ENCODE measurements at places on chromosomes 13 and 19.
A peak's percentile ranks its signal among the peaks of the same experiment; 100 is the strongest.

GRCh38 chr19:8686549-8686948 lies 12.0 kb downstream of the ACTL9 start:
- no peak for DNase-seq

- DNase-seq = no peak
Measured at GRCh38 chr19:50402544-50403301, 16.0 kb upstream of the SPIB start.

DNA sequence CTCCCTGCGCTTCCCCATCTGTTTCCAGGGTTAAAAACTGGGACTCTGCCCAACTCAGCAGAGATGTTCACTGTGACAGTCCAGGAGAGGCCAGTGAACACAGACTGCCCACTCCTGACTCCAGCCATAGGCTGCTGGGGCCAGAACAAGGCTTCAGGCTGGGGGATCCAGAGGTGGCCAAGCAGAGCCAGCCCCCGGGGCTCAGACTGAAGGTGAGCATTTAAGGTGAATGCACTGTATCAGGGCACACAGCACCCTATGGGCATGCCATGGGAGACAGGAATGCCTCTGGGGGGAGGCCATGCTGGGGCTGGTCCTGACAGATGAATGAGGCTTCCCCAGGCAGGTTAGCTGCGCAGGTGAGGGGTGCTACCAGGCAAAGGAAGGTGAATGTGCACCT lies 96.4 kb downstream of the TUBA3C start:
- no peak for DNase-seq

DNA sequence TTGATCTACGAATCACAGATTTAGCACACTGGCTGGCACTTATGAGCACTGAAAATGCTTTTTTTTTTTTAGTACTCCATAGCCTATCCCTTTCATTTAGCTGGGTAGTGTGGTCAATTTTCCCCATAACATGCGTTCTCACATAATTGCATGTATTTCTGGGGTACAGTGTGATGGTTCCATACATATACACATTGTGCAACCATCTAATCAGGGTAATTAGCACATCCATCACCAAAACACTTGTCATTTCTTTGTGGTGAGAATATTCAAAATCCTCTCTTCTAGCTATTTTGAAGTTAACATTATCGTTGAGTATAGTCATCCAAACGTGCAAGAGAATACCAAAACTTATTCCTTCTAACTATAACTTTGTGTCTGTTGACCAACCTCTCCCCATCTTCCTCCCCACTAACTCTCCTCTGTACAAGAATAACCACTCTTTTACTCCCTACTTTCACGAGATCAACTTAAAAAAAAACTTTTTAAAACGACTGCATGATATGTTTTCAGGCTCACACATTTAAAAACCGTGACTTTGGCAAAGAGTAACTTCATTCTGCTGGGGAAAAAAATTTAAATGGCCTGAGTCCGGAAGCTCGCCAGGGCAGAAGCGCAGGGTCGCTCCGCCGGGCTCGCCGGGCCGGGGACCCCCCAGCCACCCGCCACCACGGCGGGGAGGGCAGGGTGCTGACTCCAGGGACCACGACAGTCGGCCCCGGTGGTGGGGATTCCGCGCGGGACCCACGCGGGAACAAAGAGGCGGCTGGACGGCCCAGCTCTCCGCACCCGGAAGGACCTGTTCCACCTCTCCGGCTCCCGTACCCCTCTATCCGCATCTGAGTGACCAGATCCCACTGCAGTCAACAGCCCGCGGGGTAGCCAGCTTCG lies 868 bp upstream of the UBAC2 start:
- DNase-seq = peak; percentile 54

DNA sequence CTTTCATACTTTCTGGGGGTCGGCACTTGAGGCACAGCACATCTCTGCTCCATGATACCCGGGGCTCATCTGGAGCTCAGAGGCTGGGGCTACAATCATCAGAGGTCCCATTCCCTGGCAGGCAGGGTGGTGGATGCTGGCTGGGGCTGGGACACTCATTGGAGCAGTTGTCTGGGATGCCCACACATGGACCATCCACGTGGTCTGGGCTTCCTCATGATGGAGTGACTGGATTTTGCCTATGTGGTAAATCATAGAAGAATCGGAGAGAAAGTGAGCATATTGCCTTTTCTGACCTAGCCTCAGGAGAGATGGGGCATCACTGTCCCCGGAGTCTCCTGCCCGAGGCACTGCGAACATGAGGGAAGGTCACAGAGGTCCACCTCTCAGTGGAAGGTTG lies 91.4 kb upstream of the IRS2 start:
- no peak for DNase-seq

GRCh38 chr13:77760893-77761292 lies 63.4 kb downstream of the SLAIN1 start:
- no peak for DNase-seq

DNA sequence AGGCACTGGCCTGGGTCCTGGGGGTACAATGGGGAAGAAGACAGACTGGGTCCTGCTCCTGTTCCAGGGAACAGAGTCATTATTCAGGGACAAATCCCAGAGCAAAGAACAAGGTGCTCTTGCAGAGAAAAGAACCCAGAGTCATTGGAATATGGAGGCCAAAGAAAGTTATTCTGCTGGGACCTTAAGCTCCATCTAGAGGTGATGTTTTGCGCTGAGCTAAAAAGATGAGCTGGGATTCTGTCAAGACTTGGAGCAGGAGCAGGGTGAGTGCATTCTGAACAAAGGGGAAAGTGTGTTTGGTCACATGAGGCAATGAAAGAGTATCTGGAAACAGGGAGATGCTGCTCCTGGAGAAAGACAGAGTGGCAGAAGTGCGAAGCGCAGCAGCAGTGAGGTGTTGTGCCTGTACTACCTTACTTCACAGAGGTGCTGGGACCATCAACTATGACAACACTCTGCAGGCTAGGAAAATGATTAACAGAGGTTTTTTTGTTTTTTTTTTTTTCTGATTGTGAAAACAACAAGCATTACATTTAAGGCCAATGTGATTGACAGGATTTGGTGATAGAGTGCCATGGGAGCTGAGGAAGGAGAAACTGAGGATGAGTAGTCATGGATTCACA lies 95.3 kb upstream of the TNFSF11 start:
- DNase-seq = no peak

DNA sequence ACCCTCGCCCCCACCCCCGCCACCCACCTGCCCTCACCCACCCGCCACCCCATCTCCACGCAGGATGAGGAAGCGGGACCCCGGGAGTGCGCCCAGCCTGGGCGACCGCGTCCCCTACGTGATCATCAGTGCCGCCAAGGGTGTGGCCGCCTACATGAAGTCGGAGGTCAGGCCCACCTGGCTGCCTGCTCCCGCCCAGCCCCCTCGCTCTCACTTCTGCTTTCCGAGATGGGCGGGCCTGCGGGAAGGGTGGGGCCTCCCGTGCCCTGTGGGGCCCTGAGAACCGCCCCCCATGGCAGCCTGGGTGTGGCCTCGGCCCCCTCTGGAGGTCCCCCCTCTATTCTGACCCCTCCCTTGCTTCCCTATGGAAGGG lies 3.1 kb upstream of the SPIB start:
- DNase-seq = no peak

- DNase-seq = no peak
Measured at GRCh38 chr13:49225223-49226042, 5.3 kb downstream of the MLNR start.

DNA sequence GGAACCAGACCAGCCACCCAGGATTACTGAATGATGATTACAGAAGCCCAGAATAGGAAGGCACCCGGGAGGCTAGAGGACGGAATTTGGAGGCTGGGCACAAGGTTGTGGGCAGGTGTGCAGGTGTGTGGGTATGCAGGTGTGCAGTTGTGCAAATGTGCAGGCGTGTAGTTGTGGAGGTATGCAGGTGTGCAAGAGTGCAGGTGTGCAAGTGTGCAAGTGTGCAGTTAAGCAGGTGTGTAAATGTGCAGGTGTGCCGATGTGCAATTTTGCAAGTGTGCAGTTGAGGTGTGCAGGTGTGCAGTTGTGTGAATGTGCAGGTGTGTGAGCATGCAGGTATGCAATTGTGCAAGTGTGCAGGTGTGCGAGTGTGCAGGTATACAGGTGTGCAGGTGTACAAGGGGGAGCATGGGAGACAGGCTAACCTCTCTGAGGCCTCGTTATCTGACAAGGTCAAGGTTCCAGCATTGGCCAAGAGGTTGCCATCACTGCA lies 131.8 kb downstream of the KCTD15 start:
- no peak for DNase-seq

Measured in hindlimb muscle (tissue), 1 donor.